Stimulated activated CD8-positive, alpha-beta memory T cell treated with anti-CD3 and anti-CD28 coated beads, Interleukin-7, amount 100 ng/mL, for 24 hours (primary cell): ENCODE measurements at places on chromosomes 5 and 9.

GRCh38 chr9:652914-653313, 188.6 kb upstream of the DMRT1 start:
- DNase-seq: no peak

DNA sequence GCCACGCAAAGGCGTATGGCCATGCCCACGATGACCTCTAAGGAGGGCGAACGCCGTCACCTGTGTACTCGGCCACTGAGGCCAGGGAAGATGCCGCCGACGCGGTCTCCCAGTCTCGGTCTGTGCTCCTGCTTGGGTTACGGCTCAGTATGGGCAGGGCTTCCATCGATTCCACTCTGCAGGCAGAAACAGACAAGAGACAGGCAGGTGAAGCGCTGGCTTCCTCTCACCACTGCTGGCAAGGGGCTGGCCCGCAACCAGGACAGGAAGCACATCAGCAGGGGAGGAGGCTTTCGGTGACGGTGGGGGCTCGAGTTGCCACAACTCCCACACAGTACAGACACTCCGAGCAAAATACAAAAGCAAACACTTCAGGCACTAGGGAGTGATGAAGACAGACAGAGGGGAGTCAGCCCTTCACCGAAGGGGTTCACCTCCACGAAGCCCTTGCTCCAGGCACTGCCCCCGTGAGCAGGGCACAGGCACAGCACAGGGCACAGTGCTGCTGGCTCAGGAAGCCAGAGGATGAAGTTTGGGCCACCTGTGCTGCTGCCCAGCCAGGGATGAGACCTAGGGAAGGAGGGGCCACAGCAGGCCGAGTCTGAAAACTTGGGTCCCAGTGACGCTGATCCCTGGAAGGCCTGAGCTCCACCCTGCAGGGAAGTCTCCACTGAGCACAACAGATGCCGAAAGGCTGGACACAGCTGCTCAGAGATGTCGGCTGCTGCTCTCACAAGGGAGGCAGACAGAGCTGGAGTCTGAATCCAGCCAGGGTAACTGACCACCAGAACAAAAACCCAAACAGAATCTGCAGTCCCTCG, 91.3 kb downstream of the CAMSAP1 start:
- no peak for DNase-seq

GRCh38 chr5:166356096-166356495, 1935.3 kb upstream of the WWC1 start:
- DNase-seq: no peak

DNA sequence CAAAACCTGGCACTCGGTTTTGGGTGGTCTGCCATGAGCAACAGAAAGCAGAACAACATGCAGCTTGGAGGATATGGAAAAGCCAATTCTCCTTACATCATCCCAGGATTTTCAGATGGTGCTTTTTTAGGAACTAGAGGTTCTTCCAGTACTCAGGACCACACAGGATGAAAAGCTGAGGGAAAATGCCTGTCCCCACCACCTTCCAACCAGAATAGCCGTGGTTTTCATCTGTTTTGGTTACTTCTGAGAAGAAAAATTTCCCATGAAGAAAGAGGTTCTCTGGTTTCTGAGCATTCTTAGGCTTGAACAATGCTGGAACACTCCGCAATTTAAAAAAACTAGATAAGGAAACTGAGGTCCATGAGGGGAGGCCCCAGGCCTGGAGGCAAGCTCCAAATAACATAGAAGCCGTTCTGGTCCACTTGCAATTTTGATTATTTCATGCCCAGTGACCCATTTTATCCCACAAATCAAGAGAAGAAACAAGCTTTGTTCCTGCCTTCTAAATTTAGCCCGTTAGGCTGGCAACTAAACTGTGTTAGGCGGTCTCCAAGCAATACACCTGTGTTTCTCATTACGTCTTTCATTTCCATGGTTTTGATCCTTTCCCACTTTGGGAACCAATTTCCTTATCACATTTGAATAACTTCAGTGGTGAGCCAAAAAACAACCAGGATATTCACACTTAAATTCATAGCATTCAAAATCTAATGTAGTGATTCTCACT, 79.2 kb upstream of the SPIN1 start:
- DNase-seq: no peak

DNA sequence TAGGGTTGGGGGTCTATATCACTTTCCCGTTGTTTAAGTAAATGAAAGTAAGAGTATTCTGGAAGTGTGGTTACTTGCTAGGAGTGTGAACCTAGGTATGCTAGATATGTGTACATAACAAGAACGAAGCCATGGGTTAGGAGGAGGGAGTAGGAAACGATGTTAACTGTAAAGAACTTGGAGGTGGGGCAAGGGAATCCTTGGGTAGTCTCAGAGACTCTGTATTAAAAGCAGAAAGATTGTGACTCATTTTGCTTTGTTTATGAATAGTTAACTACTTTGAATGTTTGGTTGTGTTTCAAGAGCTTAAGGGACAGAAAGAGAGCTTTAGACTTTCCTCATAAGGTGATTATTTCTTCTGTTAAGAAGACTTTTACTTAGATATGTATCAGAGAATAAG, 59.9 kb downstream of the TMEM252 start:
- DNase-seq: no peak

- DNase-seq: no peak
Observed at GRCh38 chr9:124187311-124187710, 70.4 kb upstream of the NEK6 start.

GRCh38 chr9:69265891-69266290, 59.1 kb upstream of the ENTREP1 start:
- no peak for DNase-seq

- DNase-seq: no peak
Observed at GRCh38 chr9:104971511-104971910, 43.6 kb upstream of the ABCA1 start.

- no peak for DNase-seq
Observed at GRCh38 chr9:113501852-113502251, 38.3 kb downstream of the RGS3 start.

DNA sequence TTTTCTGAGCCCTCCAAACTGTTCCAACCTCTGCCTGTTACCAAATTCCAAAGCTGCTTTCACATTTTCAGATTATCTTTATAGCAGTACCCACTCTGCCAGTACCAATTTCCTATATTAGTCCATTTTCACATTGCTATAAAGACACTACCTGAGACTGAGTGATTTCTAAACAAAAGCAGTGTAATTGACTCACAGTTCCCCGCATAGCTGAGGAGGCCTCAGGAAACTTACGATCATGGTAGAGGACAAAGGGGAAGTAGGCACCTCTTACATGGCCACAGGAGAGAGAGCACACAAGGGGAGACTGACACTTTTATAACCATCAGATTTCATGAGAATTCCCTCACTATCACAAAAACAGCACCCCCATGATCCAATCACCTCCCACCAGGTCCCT, 105.0 kb downstream of the DTWD2 start:
- DNase-seq: no peak

DNA sequence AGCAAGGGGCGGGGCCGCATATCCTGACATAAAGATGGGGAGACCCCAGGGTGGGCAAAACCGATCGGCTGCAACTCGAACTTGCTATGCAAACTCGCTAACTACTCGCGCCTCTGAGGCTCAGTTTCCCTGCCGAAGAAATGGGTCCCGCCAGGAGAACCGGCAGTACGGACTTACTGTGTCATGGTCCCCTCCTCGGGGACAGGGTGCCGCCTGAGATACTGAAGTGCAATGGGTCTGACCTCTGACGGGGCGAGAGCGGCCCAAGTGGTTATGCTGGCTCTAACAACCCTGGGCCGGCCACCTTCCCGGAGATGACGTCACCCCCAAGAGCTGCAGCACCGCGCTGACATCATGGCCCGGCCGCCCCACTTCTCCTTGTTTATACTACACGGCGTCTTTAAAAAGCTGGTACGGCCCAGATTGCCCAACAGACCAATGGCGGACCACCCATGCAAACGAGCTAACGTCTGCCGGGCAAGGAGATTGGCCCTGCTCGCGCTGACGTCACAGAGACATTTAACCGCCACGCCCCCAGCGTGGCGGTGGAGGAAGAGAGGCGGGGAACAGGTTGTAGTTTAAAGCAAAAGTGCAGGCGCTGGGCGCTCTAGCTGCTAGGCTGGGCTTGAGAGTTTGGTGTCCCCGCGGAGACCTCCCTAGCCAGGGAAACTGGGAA, 490 bp upstream of the RNF44 start:
- DNase-seq: peak; percentile 93

DNA sequence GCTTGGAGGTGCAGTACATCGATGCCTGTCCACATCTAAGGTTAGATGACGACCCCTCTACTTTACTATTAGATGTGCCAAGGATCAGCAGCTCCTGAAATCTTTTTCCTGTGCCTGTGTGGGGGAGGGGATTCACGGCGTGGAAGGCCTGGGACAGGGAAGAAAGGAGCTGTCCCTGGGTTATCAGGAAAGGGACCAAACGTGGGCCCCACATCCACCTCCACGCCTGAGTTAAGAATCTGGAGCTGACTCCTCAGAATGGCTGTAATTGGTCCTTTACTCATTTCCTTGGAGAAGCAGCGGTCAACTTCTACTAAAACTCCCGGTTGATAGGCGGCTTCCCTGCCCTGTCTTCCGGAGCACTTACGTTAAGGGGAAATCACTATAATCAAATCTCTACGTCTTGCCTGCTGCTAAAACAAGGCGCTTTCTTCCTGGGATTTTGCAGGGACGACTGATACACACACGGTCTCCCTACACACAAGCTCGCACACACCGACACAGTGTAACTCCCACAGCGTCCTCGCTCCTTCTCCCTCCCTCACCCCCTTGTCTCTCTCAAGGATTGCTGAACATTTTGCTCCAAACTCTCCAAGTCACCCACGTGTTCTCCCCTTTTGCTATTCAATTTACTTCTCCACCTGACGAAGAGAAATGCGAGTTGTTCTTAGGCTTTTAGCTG, 1.4 kb downstream of the PDE4D start:
- DNase-seq: no peak

DNA sequence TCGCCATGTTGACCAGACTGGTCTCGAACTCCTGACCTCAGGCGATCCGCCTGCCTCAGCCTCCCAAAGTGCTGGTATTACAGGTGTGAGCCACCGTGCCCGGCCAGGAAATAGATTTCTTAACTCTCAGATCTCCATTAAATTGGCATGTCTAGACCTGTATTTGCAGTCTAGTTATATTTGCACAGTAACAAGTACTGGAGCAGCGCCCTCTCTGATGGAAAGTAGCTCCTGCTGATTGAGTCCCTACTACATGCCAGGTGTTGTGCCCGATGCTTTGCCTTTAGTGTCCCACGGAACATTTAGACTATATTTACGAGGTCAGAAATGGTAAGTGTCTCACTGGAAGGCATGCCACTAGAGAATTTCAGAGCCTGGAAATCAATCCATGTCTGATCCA, 15.8 kb upstream of the TMED9 start:
- DNase-seq: no peak

- DNase-seq: no peak
Observed at GRCh38 chr5:133299021-133299420, 247.2 kb downstream of the HSPA4 start.

GRCh38 chr5:142904416-142904815, 134.2 kb downstream of the ARHGAP26 start:
- no peak for DNase-seq

GRCh38 chr5:75037106-75037505, 15.3 kb downstream of the GCNT4 start:
- no peak for DNase-seq

GRCh38 chr5:10761933-10762775, 1.1 kb upstream of the DAP start:
- DNase-seq: no peak
